ENCODE measurements at places on chromosomes 3 and 15. TPM values are rescaled to one million over a fixed set of nuclear protein-coding genes. Genes with fewer than 3 reads are reported as not detected.
A peak's percentile ranks its signal among the peaks of the same experiment; 100 is the strongest.

GRCh38 chr3:3170998-3171397 is 8.5 kb downstream of the CRBN start:
- no peak for DNase-seq

DNA sequence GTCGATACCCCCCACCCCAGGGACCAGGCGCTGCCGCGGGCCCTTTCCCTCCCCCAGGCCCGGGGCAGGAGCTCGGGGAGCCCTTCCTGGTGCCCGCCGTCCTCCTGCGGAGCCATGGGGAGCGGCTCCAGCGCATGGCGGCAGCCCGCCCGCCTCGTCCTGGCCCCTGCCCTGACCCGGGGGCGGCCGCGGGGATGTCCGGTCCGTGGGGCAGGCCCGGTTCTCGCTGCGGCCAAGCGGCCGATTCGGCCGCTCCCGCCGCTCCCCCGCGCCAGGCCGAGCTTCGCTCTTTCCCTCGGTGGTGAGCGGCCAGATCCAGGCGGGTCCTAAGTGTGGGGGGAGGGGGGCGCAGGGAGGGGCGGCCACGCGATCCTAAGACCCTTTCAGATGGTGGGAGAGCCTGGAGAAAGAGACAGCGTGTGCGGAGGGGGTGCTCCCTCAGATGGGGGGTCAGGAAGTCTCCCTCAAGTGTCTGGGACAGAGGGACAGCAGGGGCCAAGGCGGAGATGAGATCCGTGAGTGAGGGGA is 1.3 kb downstream of the NEIL1 start:
- peak; percentile 44 for DNase-seq

GRCh38 chr3:155391551-155391958 is 98.1 kb upstream of the STRIT1 start:
- DNase-seq, result no peak

The C2CD4A gene
- total RNA-seq, result not detected

DNA sequence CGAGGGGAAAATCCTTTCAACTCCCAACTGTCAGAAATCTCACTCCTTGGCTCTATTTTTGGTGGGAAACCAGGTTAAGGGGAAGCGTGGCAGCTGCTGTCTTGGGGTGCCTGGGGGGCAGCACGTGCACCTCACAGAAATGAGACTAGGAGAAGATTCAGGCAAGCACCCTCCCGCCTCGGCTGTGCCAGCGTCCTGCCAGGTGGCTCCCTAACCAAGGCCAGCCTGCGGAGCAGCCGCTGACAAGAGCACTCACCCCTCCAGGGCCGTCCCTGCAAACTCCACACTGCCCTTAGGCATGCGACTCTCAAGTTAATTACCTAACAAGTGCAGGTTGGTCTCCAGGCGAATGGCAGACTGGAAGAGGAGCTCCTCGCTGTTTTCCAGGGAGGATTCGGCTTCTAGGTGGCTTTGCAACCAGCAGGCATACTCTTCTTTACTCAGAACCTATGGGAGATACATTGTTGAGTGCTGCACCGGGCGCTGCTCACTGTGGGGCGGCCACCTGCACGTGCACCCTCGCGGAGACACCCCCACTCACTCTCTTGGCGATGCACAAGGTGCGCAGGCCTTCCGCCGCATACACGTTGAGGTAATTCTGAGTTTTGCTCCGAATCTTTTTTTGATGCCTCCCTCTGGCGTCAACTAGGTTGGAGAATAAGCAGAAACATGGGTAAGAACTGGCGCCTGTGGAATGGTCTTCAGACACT is 155.3 kb downstream of the ATP10A start:
- DNase-seq, result no peak

DNA sequence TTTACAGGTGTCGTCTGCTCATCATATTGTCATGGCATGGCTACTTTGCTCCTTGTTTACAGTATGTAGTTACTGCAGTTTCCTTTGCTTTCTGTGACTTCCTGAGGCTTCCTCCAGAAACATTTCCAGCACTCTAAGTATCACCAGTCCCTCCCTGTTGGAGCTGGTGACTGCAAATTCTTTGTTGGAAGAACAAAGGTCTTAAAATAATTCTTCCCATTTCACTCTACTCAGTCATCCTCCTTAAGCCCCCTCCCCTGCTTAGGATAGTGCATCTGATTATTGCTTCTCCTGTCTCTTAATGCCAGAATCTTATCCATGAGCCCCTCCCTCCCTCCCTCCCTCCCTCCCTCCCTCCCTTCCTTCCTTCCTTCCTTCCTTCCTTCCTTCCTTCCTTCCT is 72.0 kb downstream of the C3orf38 start:
- no peak for DNase-seq

DNA sequence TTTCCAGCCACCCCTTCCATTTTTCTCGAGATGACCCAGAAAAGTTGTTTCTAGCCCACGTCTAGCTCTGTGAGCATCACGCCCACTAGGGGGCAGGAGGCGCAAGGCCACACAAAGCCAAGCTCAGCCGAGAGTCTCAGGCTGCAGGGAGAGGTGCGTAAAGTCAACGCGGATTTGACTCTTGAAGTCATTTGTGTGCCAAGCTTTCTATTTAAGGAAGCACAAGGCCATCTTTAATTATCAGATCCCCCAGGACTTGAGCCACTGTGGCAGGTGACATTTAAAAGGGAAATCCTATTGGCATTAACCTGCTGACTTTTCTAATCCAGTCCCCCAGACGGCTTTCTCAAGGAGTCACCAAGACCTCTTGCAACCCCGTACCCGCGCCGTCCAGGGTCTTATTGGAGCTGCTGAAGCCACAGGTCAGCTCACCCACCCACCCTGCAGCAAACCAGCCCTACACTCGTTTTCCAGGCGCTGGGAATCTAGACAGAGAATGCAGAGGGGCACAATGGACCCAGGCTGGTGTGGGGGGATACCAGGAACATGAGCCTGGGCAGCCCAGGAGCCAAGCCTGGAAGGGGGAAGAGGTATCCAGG is 62.1 kb downstream of the CAPN7 start:
- peak; percentile 92 for DNase-seq

The LNP1 gene
- 2.8 TPM for total RNA-seq

- DNase-seq, result no peak
Measured at GRCh38 chr3:13282358-13282985, 137.7 kb downstream of the NUP210 start.

The LMOD3 gene
- 49.2 TPM for total RNA-seq

DNA sequence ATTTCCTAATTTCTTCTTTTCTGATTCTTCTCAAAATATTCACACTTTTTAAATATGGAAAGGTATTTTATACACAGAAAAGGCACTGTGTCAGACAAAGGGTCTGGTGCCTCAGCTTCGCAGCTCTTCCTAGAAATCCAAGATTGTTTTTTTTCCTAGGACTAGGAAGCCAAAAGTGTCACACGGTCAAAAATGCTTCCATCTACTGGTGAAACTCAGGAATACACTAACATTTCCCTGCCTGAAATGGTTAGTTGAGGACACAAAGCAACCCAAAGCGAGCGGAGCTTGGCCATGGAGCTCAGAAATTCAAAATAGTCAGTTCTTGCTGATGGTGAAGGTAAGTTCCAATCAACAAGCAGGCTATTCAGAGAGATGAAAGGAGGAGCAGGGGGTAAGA is 426.5 kb upstream of the RASGRP1 start:
- DNase-seq, result no peak

DNA sequence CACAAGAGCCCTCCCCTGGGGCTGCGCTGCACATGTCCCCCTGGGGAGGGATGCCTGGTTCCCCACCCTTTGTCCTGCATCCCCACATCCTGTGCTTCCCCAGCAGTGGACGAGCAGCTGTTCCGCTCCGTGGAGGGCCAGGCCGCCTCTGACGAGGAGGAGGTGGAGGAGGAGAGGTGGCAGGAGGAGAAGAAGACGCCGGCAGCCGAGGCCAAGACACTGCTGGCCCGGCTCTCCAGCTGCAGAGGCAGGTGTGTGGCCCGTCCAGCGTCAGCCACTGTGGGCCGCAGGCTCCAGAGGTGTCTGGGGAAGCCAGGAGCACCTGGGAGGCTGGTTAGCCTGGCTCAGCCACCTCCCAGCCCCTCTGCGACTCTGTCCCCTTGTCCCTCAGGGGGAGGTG is 27.9 kb upstream of the GP9 start:
- DNase-seq, result no peak

The TRPM1 gene
- total RNA-seq, result 0.24 TPM

- no peak for DNase-seq
Measured at GRCh38 chr3:153165261-153165681, 3.2 kb downstream of the RAP2B start.

GRCh38 chr15:88400591-88401250 is 66.5 kb downstream of the MRPL46 start:
- DNase-seq, result no peak

The COL8A1 gene
- 35.8 TPM for total RNA-seq

DNA sequence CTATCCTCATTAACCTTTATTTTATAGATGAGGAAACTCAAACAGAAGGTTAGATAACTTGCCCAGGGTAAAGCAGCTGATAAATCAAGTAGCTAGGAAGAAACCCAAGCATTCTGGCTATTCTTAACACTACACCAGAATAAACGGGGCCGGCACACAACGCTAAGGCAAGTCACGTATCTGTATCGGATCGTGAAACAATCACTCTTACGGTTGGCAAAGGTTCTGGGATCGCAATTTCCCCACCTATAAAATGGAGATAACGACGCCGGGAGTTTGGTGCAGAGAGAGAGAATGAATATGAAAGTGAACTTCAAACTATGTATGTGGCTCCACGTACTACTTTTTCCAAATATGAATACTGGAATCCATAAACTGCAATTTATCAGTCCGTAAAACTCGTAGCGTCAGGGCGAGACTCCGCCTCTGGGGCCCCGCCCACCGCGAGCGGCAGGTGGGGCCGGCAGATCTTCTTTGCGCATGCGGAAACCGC is 252 bp upstream of the ARMC8 start:
- peak; percentile 93 for DNase-seq

The GOLGA8H gene
- 0.18 TPM for total RNA-seq

The SAMMSON gene
- total RNA-seq, result not detected

The CFAP100 gene
- not detected for total RNA-seq

The MYL3 gene
- 557 TPM for total RNA-seq

DNA sequence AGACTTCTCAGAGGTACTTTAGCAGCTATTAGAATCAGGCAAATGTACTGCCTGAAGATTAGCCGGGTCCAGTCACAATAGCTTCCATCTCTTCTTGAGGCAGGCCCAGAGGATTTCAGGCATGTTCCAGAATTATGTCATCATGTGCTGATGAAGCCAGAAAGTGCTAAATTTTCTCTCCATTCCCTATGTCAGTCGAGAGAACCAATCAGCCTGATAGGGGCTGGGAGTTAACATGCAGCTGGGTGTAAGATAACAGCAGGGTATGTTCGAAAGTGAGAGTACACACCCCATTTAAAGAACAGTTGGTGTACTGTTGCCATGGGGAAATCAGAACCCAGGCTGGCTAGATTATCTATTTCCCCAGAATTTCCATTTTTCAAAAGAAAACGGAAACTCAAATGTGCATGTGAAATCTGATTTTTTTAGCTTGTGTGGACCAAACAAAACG is 48.7 kb downstream of the MYH15 start:
- no peak for DNase-seq

DNA sequence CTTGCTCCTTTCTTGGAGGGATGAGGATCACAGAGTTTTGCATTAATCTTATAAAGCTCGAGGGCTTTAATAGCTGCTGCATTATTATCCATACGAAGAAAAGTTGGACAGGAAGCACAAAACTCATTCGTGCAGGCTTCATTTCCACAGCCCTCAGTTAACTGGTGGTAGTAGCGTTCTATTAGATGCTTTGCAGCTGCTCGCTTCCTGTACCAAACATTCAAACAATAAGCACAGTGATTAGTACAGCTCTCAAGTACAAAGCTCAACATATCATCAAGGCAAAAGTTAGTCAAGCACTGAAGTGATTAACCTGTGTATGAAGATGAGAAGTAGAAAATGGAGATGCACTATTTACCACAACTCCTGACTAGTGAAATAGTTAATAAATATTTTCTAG is 63.3 kb downstream of the UBE3A start:
- no peak for DNase-seq

- no peak for DNase-seq
Measured at GRCh38 chr15:78167227-78167888, 18.2 kb downstream of the IDH3A start.

GRCh38 chr3:11445883-11446282 is 173.7 kb downstream of the ATG7 start:
- peak; percentile 42 for DNase-seq

DNA sequence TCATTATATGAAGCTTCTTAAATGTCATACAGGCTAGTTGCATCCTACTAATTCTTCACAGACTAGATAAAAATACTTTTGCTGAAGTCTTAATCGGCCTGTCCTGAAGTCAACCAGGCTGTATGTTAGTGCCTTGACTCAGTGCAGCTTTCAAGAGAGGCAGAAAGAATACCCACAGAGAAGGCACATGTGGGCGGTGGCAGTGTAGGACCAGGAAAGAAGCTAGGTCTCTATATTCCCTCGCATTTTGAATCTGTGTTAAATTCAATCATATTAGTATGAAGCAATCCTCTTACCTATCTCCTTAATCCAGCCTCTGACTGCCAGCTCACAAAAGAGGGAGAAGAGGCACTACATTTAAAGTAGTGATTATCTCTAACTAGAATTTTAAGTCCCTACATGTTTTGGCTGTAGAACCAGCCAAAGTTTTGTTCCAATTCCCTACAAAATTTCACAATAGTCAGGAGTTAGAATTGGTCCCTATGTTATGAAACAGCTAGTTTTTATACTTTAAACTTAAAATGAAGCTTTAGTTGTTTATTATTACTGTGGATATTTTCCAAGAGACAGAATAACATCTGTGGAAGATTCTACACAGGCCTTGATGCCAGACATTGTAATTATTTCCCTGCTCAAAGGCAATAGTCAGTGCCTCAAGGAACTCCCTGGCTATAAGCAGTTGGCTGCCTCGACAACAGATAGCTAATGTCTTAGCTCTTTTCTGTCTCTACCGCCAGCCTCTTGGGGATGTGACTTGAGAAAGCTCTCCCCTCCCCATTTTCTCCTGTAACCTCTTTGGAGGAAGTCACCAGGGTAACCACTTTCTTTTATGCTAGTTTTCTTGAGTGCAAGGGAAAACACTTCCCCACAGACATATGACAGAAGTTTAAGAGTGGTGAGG is 31.9 kb downstream of the CRTC3 start:
- no peak for DNase-seq

GRCh38 chr15:77414789-77415442 is 5.0 kb downstream of the PEAK1 start:
- no peak for DNase-seq

The TRIM69 gene
- 56.7 TPM for total RNA-seq

Measured in left cardiac atrium (tissue), 4 donors.